Cerebellum (tissue), 4 donors: ENCODE measurements at places on chromosomes 16 and 17.

DNA sequence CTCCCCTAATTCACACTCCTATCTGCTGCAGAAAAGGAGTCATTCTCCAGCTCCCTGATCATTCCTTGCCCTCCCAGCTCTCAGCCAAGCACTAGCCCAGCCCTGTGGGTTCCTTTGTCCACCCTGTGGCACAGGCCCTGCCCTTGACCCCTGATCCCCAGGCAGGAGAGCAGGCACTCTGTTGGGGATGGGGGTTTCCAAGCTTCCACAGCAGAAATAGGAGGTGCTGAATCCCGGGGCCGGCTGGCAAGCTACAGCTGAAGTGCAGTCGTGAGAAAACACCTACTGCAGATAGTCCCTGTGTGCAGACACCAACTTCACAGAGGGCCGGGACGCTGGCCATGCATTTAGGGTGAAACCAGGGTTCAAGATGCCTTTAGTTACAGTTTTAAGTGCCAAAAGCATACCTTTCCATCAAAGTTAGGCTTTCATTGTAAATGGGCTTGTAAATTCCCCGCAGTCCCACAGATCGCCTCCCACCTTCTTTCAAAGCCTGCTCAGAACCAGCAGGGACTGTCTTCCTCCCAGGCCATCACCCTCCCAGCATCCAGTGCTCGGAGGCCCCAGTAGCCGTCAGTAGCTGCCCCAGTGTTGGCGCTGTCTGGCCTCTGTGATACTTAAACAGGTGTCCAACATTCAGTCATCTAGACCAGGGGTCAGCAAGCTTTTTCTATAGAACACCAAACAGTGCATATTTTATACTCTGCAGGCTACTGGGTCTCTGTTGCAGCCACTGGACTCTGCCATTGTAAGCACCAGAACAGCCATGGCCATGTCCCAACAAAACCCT is 10.6 kb downstream of the CPSF4L start:
- DNase-seq: no peak

GRCh38 chr16:30738984-30739951 is 9.0 kb upstream of the PHKG2 start:
- no peak for DNase-seq

- peak; percentile 73 for DNase-seq
Measured at GRCh38 chr16:53085369-53085843, 30.6 kb downstream of the CHD9 start.

- DNase-seq: no peak
Measured at GRCh38 chr16:74626741-74627416, 20.0 kb upstream of the GLG1 start.

DNA sequence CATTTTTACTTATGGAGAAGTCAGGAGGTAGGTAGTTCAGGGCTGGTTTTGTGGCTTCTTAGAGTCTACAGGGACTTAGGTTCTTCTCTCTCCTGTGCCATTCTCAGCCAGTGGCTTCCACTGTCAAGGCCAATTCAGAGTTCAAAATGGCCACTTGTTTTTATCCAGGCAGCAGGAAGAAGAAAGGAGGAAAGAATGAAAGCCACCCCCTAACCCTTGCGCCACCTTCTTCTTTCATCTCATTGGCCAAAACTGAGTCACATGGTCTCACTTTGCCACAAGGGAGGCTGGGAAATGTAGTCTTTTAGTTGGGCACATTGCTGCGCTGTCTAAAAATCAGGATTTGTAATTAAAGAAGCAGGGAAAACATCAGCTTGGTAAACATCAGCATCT is 60.8 kb upstream of the MED9 start:
- no peak for DNase-seq

- no peak for DNase-seq
Measured at GRCh38 chr17:42543190-42544079, 7.4 kb downstream of the NAGLU start.

DNA sequence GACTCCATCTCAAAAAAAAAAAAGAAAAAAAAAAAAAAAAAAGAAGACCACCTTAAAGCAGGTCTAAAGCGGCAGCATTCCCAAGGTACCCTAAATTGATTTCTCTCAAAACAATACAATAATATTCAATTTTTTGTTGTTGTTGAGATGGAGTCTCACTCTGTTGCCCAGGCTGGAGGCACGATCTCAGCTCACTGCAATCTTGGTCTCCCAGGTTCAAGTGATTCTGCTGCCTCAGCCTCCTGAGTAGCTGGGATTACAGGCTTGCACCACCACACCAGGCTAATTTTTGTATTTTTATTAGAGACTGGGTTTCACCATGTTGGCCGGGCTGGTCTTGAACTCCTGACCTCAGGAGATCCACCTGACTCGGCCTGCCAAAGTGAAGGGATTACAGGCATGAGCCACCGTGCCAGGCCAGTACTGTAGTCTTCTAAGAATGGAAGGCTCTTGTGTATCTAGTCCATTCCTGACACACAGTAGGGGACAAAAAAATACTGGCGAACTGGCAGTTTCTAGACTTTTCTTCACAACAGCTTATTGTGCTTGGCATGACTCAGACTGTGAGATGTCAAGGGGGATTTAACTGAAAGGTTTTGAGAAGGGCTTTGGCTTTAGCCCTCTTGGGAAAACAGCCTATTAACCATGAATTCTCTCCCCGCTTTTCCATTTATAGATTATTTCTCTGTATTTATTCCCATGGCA is 17.3 kb downstream of the CDR2 start:
- DNase-seq: no peak

DNA sequence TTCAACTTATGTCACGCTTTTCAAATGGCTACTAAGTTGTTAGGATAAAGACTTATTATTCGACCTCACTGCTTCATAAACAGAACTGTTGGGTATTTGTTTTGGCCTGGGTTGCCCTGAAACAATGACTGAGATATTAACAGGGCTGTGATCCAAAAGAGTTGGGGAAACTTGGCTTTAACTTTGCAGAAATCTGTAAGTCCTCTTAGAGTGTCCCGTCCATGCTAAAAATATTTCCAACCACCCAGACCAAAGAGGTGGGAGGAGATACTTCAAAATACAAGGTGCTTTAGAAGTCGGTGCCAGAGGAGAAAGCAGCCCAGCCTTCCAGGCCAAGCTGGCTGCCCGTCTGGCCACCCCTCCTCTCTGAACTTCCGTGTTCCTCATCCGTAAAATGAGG is 16.1 kb upstream of the SPATA32 start:
- no peak for DNase-seq

DNA sequence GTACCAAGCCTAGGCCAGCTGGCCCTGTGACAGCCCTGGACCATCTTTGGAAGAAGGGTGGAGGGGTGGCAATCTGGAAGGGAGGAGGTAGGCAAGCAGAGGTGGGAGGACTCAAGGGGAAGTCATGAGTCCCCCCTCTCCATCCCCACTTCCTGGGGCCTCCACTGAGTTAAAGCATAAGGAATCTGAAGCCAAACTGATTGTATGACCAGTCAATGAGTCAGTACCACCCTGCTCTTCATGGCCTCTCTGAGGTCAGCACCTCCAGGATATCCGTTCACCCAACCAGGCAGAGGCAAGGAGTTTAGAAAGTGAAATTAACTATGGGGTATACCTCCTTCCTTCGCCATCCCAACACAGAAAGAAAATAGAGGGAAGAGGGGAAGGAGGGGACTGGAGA is 272.7 kb downstream of the SOX9 start:
- no peak for DNase-seq

GRCh38 chr16:4138713-4139112 is 22.5 kb upstream of the ADCY9 start:
- DNase-seq: no peak
